Right kidney (tissue), 9 donors: ENCODE measurements at places on chromosomes 2 and 18.

DNA sequence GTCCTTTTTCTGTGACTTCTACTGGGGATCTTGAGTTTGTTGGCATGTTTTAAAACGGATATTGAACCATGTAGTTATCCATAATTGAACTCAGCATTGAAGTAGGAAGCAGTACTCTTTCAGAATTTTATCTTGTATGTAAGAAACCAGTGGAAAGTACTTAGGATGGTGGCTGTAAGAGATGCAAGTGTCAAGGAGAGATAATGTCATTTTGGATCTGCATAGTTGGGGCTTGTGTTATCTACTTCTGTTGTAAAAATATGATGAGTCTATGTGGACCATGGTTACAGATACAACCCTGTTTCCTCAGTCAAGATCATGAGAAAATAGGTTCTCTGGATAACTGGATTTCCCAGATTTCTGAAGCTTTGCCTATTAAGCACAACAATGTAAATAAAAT is 113.7 kb downstream of the NAB1 start:
- DNase-seq: no peak

DNA sequence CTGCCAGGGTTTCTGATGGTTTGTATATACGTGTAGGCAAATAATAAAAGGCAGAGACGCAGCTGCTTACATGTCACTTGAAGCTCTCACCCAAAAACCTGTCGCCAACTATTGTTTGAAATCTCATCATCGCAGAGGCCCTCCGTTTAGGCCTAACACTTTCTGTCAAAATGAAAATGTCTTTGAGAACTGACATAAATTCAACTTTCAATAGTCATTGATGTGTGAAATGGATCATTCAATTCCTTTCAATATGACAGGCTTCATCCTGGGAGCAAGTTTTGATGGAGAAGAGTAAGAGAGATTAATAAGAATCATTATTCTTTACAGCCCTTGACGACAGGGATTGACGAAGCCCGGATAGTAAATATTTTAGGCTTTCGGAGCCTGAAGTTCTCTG is 2.7 kb downstream of the ACTG2 start:
- DNase-seq: no peak

DNA sequence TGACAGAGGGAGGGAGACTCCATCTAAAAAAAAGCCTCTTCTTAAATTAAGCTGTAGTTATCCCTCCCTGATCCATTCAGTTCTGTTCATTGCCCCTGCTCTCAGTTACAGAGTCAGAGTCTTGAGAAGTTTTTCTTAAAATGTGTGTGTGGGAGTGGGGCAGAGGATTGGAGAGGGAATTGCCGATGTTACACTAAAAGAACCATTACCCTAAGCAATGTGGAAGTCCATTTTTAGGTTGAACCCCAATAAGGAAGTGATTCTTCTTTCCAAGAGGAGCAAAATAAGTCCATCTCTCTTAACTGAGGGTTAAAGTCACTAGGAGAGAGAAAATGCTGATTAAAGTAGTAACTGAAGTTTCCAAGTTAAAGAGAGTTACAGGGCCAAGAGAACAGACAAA is 21.2 kb upstream of the THOC1 start:
- no peak for DNase-seq

DNA sequence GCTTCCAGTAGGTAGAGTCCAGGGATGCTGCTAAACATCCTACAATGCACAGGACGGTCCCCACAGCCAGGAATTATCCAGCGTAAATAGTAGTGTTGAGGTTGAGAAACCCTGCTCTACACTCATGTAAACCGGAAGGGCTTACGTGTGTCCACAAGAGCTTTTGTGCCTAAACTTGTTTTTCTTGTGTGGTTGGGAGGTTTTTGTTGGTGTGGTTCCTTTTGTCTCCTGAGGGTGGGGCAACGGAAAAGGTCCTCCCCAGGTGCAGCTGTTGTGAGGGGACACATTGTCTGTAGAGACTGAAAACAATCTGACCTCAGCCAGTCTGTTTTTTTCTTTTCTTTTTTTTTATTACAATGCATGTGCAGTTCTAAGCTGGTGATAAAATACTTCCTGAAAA is 72.7 kb upstream of the MGAT5 start:
- no peak for DNase-seq

- no peak for DNase-seq
Measured at GRCh38 chr18:199214-199613, 40.9 kb downstream of the USP14 start.

DNA sequence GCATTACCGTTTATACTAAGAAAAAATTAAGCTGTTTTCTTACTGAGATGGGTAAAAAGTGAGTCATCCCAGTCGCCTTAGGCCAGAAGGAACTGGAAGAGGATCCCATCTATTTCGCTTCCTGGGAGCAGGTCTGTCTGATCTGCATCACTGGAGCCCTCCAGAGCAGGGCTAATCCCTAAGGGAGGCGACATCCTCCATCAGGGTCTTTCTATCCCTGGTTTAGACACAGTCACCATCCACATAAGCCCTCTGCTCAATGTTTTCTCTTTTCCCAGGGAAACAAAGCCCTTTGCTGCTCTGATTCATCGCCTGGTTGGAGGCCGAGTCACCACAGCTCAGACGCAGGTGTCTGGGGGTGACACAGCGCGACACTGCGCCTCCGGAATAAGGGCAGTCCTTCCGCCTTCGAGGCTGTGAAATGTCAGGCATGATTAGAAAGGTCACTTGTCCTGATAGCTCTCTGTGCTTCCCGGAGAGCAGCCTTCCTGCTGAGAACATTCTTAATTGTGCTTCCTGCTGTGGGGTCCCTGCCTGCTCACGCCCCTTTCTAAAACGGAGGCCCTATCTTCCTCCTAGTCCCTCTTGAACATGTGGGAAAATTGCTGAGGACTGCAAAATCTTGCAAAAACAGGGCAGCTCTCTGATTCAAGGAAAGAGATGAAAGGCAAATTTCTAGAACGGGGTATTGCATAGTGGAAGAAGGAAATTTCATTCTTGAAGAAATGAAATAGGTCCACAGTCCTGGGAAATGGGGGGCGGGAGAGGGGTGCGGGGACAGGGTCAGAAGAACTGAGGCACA is 56.3 kb downstream of the MARCHF4 start:
- DNase-seq: no peak

DNA sequence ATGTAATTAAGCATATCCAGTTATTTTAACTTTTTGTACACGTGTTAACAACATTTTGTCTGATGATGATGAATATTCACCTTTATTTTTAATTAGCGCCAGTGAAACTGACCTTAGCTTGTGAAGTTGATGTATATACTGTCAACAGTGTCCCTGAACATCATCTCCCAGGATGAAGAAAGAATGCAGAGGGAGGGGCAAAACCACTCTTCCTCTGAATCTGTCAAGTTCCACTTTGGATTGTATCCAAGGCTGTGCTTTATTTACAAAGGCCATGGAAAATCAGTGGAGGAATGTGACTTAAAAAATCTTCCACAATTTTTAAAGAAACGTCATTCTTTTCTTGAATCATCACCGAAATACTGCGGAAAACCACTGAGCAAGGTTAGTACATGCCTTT is 4.5 kb upstream of the RMDN2 start:
- no peak for DNase-seq

- no peak for DNase-seq
Measured at GRCh38 chr2:145811276-145812164, 1291.6 kb upstream of the ZEB2 start.

- DNase-seq: no peak
Measured at GRCh38 chr2:132446444-132446843, 29.8 kb downstream of the GPR39 start.
